Activated naive CD8-positive, alpha-beta T cell treated with anti-CD3 and anti-CD28 coated beads, Interleukin-2, amount 50 U/mL, for 24 hours (primary cell): ENCODE measurements at places on chromosomes 12 and 14.

- no peak for DNase-seq
Measured at GRCh38 chr14:77265561-77266335, 5.3 kb downstream of the NGB start.

DNA sequence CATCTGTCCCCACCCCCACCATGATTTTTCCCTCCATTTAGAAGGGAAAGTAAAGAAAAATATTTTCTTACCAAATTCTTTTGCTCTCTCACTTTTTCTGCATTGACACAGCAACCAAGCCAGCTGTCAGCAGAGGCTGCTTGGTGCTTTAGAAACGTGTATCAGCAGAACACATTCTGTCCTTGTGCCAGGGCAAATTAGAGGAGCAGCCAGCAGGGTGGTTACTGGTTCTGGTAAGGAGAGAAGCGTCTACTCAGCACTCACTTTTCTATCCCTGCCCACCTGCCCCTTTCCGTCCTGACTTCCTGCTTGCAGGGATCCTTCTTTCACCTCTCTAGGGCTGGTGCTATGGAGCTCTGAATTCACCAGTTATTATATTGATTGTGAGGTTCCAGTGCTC is 327.5 kb upstream of the PDE3A start:
- no peak for DNase-seq

- no peak for DNase-seq
Measured at GRCh38 chr12:15862840-15863239, 19.3 kb upstream of the STRAP start.

GRCh38 chr12:33044447-33044846 is 147.9 kb upstream of the PKP2 start:
- no peak for DNase-seq

GRCh38 chr14:92353447-92353846 is 30.5 kb downstream of the SLC24A4 start:
- DNase-seq = no peak

DNA sequence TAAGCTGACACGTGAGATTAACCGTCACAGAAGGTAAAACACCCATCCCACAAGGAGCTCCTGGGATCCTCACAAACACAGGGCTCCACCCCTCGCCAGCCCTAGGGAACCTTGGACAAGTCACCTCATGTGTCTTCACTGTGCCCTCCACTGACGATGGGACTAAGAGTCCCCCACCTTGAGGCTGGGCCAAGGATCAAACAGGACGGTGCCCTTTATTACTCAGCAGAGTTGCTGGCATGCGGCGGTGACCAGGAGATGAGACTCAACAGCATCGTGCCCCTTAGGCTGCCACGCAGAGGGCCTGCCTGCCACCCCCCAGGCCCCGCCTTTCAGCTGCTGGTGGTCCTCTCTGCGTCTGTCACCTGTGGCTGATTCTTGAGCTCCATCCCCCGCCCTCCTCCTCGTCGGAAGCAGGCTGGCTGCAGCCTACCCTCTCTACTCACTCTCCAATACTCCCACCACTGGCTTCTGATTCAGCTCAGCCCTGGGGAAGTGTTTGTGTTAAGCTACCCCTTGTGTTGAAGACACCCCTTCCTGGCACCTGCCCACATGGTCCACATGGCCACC is 105.2 kb downstream of the DICER1 start:
- DNase-seq = no peak

- no peak for DNase-seq
Measured at GRCh38 chr14:68794851-68795596, 2.2 kb upstream of the ZFP36L1 start.

DNA sequence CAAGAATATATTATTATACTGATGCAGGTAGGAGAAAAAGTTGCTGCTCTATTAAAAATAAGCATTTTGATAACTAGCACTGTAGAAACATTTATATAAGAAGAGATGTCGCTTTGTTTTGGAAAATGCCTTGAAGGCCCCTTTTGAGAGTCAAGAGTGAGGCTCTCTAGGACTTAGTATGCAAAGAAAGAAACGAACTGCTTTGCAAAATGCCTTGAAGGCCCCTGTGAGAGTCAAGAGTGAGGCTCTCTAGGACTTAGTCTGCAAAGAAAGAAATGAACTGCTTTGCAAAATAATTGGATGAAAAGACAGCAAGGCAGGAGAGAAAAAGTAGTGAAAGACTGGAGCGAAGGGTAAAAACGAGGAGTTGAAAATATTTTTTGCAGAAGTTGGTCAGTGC is 65.9 kb downstream of the AVPR1A start:
- no peak for DNase-seq

DNA sequence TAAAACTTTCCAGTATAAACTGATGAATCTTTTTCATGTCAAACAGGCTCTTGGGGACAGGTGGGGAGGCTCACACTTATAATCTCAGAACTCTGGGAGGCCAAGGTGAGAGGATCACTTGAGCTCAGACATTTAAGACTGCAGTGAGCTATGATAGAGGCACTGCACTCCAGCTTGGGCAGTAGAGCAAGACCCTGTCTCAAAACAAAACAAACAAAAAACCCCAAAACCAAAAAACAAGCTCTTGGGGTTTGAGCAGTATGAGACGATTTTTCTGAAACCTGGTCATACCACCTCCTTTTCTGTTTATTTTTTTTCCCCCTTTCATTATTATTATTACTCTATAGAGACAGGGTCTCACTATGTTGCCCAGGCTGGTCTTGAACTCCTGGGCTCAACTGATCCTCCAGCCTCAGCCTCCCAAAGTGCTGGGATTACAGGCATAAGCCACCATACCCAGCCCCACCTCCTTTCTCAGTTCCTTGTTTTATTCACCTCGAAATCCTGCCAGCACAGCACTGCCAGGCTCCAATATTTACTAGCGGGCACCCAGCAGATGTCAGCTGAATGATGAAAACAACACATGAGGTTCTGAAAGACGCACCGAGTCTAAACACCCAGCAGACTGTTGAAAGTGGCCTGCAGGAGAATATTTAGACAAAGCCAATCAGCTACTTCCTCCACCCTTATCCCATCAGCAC is 19.5 kb upstream of the CDK17 start:
- DNase-seq = no peak

- no peak for DNase-seq
Measured at GRCh38 chr12:94157981-94158411, 9.6 kb downstream of the PLXNC1 start.

GRCh38 chr12:104467346-104467837 is 10.6 kb downstream of the CHST11 start:
- no peak for DNase-seq

DNA sequence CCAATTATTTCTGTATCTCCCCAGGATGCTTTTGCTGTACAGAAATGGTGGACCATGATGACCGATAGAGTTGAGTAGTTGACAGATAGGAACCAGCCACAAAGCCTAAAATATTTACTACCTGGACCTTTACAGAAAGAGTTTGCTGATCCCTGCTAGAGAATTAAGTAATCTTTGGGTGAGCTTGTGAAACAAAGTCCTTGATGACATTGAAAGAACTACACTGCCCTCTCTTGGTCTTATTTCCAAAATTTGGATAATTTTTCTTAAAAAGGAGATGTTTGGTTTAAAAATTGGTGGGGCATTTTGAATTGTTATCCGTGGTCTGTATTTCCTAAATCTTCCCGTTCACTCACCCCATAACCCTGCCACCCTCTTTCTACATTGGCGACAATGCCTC is 13.7 kb upstream of the TCTN1 start:
- DNase-seq = no peak

GRCh38 chr14:59425322-59425935 is 39.8 kb downstream of the GPR135 start:
- no peak for DNase-seq

DNA sequence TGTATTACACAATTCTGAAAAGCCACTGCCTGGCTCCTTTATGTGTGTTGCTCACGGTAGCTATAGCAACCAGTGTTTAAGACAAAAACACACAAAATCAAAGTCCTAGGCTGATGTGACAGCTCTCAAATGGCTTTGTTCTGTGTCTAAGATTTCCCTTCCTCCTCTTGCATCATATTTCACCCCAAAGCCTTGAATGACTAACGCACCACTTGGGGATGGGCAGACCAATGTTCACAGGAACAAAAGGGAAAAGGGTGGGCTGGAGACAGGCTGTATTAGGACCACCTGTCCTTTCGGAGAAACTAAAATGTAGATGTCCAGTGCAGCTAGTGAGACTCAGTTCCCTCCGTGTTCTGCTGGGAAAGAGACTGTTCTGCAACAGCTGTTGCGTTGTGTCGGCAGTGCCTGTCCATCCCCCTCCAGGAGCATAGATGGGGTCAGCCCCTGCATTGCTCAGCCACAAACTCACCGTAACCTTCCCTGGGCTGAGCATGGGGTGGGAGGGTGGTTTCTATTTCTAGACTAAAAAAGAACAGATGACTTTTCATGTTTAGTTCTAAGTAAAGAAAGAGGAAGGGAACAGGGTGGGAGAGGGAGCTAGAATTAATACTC is 26.8 kb upstream of the DAAM1 start:
- peak; percentile 7 for DNase-seq

GRCh38 chr12:90630006-90630405 is 325.0 kb downstream of the CCER1 start:
- no peak for DNase-seq

GRCh38 chr12:70197345-70197744 is 45.9 kb upstream of the CNOT2 start:
- DNase-seq = no peak

DNA sequence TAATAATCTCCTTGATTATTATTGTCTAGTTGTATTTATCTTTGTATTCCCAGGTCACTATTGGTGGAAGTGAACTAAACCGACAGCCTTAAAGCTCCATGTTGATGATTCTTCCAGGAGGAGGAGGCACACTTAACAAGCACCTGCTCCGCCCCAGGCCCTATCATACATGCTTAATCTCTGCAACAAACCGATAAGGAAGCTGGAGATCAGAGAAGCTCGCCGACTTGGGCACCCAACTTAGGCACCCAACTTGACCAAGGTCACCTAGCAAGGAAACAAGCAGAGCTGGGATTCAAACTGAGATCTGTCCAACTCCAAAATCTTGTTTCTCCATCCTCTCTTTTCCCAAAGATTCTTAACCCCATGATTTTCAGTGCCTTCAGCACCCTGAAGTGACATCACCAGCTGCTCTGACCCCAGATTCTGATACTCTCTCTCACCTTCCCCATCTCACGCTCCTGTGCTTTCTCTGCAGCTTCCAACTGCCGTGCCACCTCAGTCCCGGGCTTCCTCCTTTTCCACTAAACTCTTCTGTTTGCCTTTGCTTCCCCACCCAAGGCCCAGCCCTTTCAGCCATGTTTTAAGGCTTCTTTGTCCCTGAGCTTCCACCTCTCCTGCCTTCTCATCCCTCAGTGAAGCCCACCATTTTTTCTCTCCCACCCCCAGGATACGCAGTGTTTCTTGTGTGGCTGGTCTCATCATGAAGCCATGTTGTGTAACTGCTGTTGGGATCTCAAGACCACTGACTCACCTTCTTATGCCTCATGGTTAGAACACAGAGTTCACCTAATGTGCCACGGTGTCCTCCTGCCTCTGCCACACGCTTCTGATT is 6.6 kb upstream of the KRT18 start:
- no peak for DNase-seq

DNA sequence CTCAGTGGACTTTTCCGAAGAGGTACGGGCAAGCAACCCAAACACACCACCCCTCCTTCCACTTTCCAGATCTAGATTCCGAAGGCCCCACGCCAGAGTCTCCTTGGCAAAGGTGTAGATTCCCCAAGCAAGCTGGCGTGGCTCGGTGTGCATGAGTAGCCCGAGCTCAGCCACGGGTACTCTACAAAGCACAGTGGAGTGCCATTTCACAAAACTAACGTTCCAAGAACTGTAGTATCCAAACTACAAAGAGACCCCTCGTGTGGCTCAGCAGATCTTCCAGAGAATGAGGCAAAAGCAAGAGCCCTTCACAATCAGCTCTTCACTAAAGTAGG is 72.1 kb downstream of the FOXN3 start:
- DNase-seq = no peak

GRCh38 chr12:117101953-117102799 is 3.0 kb upstream of the TESC start:
- no peak for DNase-seq

- no peak for DNase-seq
Measured at GRCh38 chr12:25752710-25753309, 199.7 kb upstream of the LMNTD1 start.

DNA sequence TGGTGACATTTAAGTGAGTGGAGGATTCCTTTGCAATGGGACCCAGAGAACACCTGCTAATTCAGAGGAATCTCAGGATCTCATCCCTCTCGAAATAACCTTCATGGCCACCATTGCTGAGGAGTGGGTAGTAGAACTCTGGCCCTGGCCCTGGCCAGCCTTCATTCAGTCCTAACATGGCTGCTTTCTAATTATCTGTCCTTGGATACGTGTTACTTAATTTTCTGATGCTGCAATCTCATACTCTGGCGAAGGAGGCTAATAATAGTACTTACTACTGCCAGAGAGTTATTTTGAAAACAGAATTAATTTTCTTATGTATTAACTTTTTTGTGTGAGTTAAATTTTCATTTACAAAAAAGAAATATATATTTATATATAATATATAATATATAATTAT is 12.1 kb upstream of the COX6A1 start:
- no peak for DNase-seq

DNA sequence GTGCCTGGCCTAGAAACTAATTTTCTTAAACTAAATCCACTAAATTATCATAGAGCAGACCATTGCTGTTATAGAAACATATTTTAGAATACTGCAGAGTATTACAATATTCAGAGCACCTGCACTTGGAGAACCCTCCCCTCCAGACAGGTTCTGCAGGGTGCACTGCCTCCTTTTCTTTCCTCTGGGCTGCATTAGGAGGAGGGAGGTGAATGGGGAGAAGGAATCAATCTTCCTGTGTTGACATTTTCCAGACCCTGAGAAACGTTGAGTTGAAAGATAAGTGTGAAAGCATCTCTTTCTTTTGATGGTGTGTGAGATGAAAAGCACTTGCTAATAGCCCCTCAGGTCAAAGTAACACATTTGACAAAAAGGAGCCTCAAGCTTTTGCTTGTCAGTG is 7.3 kb downstream of the SYNE2 start:
- no peak for DNase-seq
